Psoas muscle (tissue), 8 donors: ENCODE measurements at places on chromosomes 7 and 10. TPM values are rescaled to one million over a fixed set of nuclear protein-coding genes. Genes with fewer than 3 reads are reported as not detected.

The RBP3 gene
- total RNA-seq: not detected

- DNase-seq: no peak
Measured at GRCh38 chr7:22598318-22598920, 98.4 kb upstream of the STEAP1B start.

GRCh38 chr7:139618482-139619366 lies 95.2 kb downstream of the CLEC2L start:
- DNase-seq: no peak

GRCh38 chr10:127851661-127852194 lies 41.0 kb downstream of the CLRN3 start:
- DNase-seq: no peak

The DKK1 gene
- 0.17 TPM for total RNA-seq
